Neural crest cell (in vitro differentiated cells): ENCODE measurements at places on chromosomes 3 and 15.

- no peak for DNase-seq
These were observed 17.6 kb upstream of the APOD start for GRCh38 chr3:195601382-195601781.

- no peak for DNase-seq
These were observed 2.4 kb upstream of the MESD start for GRCh38 chr15:80992006-80992405.

- no peak for DNase-seq
These were observed 33.7 kb downstream of the CRTC3 start for GRCh38 chr15:90563463-90563862.

GRCh38 chr3:197835509-197835908, 44.5 kb downstream of the LRCH3 start:
- no peak for DNase-seq

- no peak for DNase-seq
These were observed 46.1 kb downstream of the FBLN2 start for GRCh38 chr3:13594991-13595421.

GRCh38 chr3:26963361-26963743, 340.8 kb downstream of the LRRC3B start:
- no peak for DNase-seq

DNA sequence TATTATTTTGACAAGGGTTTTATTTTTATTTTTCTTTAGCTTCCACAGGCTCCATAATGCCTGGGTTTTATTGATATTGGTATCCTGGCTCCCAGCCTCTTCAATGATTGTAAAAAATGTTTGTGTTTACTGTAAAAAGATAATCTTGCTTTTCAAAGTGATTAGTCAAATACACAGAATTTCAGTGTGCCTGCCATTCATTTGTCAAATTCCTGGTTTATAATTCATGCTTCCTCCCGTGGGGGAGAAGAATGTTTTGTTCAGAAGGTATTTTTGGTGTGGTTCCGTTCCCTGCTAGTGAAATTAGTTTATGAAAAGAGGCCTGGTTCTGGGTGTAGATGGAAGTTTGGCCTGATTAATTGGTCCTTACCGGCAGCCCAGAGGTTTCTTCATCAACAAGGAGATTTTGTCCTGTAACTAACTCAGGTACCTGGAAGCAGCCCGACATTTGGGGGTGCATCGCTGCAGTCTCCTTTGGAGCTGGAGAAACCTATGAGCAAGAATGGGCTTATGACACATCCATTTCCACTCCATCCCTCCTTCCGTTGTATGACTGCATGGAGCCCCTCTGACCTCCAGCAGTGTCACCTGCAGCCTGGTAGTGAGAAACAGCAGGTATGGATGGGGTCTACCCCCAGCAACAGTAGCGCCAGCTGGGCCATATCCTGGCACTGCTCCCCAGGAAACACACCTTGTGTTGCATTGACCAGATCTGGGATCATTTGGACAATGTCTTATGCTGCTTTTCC, 101.5 kb downstream of the PGPEP1L start:
- DNase-seq: no peak

DNA sequence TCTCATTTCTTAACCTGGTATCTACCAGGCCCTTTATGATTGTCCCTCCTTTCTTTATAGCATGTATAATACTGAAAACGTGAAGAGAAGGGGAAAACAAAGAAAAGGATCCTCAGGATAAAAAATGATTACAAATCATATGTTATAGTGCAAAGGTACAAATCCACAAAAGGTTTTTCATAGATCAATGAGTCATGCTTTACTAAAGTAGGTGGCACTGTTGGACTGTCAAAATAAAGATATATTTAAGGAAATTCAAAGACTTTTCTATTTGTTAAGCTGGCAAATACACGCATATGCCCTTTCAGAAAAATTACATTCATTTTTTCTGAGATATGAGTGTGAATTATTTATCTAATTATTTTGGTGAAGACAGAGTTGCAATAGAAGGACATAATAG, 151.6 kb downstream of the CADM2 start:
- DNase-seq: no peak

DNA sequence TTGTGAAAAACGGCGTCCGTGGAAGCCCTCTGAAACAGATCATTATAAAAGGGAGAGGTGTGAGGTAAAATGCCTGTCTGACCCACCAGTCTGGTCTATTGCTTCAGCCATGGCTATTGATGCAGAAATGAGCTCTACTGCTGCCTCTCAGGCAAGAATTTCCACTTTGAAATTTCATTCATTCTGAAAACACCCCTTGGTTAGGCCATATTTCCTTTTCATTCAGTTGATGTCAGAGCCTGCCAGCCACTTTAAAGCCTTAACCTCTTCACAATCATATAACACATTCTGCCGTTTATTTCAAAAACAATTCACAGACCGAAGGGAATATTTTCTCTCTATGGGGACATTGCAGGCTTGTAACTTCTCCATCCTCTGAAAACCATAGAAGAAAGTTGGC, 71.9 kb downstream of the FOXB1 start:
- DNase-seq: no peak

DNA sequence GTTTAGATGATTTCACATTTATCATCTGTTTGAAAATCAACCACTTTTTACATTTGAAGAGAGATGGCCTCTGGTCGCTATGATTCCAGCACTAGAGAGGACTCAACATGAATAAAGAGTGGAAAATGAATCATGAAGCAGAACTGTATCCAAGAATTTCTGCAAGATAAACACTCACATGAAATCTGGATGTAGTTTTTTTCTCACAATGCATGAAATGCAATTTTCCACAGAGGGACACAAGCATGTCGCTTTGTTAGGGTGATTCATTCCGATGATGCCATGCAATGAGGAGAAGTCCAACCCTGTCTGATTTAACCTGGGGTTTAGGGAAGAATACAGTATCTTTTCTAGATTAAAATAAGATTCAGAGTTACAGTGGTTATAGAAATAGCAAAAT, 50.4 kb upstream of the ADCY5 start:
- no peak for DNase-seq

DNA sequence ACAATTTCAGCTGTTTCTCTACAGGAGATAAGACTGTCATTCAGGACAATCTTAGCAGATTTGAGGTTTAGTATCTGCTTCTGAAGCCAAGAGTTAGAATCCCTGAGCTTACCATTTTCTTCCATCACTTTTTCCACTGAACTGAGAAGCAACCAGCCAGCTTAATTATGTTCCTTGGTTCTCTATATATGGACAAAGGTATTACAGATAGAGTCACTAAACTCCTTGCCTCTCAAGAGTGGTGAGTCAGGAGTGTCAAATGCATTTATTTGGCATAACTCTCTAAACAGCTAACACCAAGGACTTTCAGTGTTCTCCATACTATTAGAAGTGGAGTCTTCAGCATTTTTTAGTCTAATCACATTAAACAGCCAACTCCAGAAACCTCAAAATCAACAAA, 239.3 kb downstream of the ALCAM start:
- no peak for DNase-seq

DNA sequence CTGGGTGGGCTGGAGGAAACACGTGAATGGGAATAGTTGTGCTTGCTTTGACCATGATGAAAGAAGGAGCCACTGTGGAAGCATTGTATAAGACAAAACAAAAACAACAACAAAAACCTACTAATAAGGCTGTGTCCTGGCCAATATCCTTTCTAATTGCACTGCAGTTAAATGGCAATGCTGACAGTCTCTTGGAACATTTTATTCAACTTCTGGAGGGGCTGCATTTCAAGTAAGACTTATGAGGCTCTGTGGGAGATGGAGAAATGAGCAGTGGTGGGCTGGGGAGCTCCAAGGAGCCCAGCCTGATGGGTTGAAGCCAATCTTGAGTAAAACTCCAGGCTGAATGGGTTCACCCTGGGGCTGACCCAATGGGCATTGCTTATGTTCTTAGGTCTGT, 99.8 kb upstream of the ROPN1 start:
- no peak for DNase-seq

DNA sequence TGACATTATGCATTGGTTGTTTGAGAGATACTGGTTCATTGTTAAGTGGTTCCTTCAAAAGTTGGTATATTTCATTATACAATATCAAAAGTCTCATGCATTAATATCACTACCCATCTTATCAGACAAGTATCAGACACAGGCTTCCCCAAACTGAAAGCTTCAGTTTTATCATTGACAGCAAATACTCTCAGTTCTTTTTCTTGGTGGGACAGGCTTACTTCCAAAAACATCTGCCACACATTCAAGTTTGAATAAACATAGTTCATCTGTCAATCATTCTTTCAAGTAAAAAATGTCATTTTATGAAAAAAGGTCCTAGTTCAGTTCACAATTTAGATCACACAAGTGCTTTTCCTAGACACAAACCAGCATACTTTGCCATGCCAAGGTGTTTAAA, 280.0 kb upstream of the TRIM42 start:
- DNase-seq: no peak

DNA sequence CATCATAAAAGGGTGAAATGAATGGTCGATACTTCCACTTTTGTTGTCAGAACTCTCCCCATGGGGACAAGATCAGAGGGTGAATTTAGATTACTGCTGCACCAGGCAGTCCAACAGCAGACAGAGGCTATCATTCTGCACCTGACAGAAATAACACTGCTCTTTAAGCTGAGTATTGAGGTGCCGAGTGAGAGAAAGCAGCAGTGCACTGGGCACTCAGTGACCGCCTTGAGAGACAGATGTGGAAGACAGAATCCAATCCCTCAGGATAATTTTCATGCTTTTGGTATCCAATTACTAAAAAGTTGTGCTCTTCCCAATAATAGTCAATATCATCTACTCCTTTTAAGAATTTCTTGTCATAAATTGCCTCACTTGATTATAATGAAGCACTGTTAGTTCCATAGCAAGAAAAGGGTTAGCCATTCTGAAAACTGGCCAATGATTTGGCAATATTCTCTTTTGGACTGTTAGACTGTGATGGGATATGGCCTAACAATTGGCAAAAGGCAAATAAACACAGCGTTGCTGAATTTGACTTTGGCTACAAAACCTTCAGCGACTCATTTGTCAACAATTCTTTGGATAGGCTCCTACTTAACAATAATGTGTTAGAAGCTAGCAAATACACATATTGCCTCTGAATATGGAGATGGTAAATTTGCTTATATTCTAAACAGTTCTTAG, 5.5 kb downstream of the FGF7 start:
- DNase-seq: no peak

DNA sequence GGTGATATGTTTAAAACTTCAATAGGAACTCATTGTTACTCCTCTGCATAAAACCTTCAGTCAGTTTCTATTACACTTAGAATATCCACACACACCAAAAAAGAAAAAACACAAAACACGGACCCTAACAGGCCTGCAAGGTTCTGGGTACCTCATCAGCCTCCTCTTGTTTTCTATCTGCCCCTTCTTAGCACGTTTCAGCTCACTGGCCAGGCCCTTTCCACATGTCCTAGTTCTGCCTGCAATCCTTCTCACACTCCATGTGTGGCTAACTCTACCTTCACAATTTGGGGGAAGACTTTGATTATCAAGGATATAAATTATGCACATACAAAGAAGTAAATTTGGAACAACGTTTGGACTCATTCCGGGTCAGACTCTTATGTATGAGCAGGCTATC, 376.3 kb downstream of the LSAMP start:
- no peak for DNase-seq

DNA sequence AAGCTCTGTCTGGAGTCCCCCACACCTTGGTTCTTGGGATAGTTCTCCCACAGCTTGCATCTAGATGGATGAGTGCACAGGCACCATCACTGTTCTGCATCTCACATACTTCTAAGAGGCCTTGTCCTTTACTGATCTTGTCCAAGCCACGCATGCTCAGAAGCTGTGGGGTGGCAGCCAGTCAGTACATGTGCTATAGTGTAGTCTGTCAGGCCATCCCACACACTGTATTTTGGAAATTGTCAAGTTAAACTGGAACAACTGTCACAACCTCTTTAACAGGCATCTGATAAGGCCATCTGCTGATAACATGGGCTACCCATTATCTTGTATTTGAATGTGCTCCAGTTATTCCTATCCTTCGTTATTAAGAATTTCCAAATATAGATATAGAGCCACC, 296.5 kb upstream of the AZI2 start:
- DNase-seq: no peak

GRCh38 chr3:108983051-108983450, 29.4 kb upstream of the GUCA1C start:
- DNase-seq: no peak

- DNase-seq: no peak
These were observed 35.3 kb downstream of the PBRM1 start for GRCh38 chr3:52650439-52650838.
